ENCODE measurements at places on chromosomes 6 and 20. TPM values are rescaled to one million over a fixed set of nuclear protein-coding genes. Genes with fewer than 3 reads are reported as not detected.
A peak's percentile ranks its signal among the peaks of the same experiment; 100 is the strongest.

DNA sequence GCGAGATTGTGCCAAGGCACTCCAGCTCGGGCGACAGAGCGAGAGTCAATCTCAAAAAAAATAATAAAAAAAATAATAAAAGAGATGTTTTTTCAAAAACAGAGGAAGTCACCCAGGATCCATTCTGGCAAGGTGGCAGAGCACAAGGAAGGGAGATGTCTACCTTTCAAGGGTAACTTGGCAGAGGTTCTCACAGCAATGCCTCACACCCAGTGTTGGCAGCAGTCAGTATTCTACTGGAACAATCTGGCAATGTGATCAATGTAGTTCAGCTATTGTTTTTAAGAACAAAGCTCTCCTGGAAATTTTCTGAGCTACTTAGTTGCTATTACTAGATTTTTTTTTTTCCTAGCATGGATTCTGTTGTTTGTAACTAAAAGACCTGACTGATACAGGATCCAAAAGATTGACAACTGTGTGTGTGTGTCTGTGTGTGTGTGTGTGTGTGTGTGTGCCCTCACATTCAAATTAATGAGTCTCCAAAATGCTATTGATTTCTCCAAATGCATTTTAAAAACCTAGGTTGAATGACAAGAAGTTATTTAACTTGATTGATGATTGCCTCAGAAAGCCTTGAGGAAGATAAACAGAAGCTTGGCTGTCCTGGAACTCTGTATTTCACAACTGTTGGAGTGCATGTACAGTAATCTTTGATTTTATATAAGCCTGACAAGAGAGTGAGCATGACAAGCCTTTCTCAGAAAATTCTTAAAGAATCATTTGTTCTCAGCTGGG, 114.1 kb upstream of the RREB1 start:
- H3K4me1 ChIP-seq, result no peaks in the 10 kb centered on the region
- DNase-seq, result no peak
- H3K36me3 ChIP-seq, result no peaks in the 10 kb centered on the region
- no peak overlapping the region for H3K4me3 ChIP-seq

- DNase-seq, result no peak
- H3K36me3 ChIP-seq, result no peaks in the 10 kb centered on the region
- H3K27me3 ChIP-seq, result no peaks in the 10 kb centered on the region
- no peaks in the 10 kb centered on the region for H3K4me1 ChIP-seq
Measured at GRCh38 chr6:21560249-21560648, 33.3 kb upstream of the SOX4 start.

- H3K27ac ChIP-seq, result no peak overlapping the region
- H3K4me1 ChIP-seq, result no peaks in the 10 kb centered on the region
- no peaks in the 10 kb centered on the region for H3K27me3 ChIP-seq
Measured at GRCh38 chr20:33622705-33623365, 39.3 kb upstream of the C20orf144 start.

DNA sequence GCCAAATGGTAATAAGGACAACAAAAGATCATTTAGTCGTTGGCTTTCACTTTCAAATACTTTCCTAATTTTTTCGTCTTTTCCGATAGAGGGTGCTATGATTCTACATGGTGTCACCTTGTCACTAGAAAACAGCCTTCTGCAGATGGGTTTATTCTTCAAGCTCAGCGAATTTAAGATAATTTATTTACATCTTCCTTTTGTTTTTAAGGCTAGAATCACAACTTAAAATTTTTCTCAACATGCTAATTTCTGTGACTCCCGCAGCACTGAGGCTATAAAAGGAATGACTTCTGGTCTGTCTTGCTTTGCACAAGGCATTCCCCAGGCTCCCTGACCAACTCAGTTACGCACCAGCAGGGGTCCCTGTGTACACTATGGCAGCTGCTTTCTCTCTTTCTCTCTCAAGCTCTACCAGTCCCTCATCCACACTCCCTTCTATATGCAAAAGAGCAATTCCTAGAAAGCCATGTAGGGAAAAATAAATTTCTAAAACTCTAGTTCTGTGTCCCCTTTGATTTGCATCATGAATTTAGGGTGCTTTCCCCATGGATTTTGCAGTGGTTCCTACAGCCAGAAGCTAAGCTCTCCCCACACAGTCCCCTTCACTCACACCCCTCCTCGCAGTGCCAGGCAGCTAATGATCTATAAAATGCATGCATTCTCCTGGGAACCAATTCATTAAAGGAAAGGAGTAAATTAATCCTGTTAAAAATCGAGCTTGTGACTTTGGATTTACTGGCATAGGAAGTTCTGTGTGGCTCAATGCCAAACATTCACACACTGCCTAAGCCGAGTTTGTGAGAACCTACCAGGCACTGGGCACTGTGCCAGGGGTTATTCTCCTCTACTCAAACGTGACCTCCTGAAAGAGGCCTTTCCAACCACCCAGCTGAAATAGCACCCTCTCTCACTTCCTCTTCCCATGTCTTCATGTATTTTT, 74.5 kb downstream of the DCDC2 start:
- no peak overlapping the region for H3K4me3 ChIP-seq
- no peaks in the 10 kb centered on the region for H3K36me3 ChIP-seq
- no peak overlapping the region for H3K27ac ChIP-seq
- H3K4me1 ChIP-seq, result no peaks in the 10 kb centered on the region
- H3K27me3 ChIP-seq, result no peaks in the 10 kb centered on the region
- peak; percentile 45 for DNase-seq

DNA sequence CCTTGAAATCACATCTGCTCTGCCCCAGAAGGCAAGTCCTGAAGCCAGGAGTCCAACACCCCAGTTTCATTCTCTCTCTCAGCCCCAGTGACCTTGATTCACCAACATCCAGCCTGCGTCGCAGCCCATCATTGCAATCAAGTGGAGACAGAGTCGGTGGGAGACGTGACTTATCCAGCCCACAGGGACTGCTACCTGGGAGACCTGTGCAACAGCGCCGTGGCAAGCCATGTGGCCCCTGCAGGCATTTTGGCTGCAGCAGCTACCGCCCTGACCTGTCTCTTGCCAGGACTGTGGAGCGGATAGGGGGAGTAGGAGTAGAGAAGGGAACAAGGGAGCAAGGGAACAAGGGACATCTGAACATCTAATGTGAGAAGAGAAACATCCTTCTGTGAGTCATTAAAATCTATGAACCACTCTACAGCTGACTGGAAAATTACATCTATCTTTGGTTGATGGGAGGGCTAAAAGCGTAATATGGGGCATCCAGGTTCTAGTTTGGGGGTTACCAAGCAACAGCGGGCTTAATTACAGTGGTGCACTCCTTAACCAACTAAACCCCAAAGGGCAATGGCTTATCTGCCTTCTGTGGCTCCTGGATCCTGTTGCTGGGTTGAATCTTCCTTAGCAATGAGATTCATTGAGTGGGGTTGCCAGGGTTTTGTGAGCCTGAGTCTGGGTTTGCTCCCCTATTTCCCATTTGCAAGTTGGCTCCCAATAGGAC, 2.5 kb downstream of the LY6G6D start:
- H3K27me3 ChIP-seq, result no peaks in the 10 kb centered on the region
- H3K36me3 ChIP-seq, result no peaks in the 10 kb centered on the region
- H3K4me1 ChIP-seq, result no peaks in the 10 kb centered on the region

The KIF6 gene
- 0.12 TPM for total RNA-seq

DNA sequence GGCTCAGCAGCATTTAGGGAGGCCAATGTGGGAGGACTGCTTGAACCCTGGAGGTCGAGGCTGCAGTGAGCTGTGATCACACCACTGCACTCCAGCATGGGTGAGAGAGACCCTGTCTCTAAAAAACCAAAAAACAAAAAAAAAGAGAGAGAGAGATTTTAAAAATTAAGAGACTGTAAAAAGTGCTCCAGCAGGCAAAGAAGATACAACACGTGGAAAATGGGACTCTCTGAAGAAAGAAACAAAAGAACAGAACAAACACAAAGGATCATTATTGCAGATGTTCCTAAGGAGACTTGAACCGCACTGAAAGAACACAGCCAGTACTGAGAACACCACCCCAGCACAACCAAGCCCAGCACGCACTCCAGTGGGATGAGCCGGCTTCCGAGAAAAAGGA, 74.2 kb downstream of the TAF4 start:
- H3K4me1 ChIP-seq, result peaks cover 2% of the 10 kb centered on the region
- H3K36me3 ChIP-seq, result no peaks in the 10 kb centered on the region
- no peak for DNase-seq
- H3K27ac ChIP-seq, result no peak overlapping the region

The PDYN gene
- total RNA-seq, result not detected

DNA sequence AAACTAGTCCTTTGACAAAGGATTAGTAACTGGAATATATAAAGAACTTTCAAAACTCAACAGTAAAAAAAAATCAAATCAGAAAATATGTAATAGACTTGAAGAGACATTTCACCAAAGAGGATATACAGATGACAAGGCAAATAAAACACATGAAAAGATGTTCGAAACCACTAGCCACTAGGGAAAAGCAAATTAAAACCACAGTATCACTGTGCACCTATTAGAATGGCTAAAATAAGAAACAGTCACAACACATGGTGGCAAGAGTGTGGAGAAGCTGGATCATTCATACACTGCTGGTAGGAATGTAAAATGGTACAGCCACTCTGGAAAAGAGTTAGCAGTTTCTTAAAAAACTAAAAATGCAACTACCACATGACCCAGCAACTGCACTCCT, 14.9 kb downstream of the ZBTB2 start:
- no peaks in the 10 kb centered on the region for H3K27me3 ChIP-seq
- no peak overlapping the region for H3K27ac ChIP-seq
- no peak for DNase-seq
- no peak overlapping the region for H3K4me3 ChIP-seq
- H3K36me3 ChIP-seq, result no peaks in the 10 kb centered on the region

The IL20RA gene
- total RNA-seq, result 19.3 TPM

The TCF15 gene
- total RNA-seq, result not detected

DNA sequence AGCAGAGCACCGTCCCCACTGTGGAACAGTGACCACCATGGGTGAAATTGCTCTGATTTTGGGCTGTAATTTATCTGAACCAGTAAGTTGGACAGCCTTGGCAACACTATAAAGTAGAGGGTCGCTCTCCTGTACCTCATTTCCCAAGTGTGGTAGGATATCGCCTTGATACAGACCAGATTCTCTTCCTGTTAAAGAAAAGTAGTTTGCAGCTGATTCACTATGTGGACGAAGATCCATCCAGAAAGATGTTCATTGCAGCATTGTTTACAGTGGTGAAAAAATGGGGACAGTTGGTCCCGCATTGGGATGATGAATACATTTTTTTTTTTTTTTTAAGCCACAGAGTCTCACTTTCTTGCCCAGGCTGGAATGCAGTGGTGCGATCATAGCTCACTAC, 74.3 kb downstream of the SLX4IP start:
- no peaks in the 10 kb centered on the region for H3K27me3 ChIP-seq
- no peak for DNase-seq
- no peaks in the 10 kb centered on the region for H3K36me3 ChIP-seq
- no peak overlapping the region for H3K4me3 ChIP-seq

The TFAP2B gene
- total RNA-seq, result not detected

DNA sequence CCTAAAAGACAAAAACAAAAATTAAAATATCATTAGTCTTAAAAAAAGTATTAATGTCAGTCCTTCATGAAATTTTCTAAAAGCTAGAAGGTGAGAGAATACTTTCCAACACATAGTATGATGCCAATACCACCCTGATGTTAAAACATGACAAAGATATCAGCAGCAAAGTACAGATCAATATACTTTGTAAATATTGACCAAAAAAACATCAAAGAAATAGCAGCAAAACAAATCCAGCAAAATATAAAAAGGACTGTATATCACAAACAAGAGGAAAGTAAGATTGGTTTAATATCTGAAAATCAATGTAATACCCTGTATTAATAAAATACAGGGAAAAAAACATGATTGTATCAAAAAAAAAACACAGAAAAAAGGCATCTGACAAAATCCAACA, 51.4 kb downstream of the TASP1 start:
- H3K27me3 ChIP-seq, result no peaks in the 10 kb centered on the region
- H3K4me1 ChIP-seq, result no peaks in the 10 kb centered on the region
- DNase-seq, result no peak

The WFDC12 gene
- total RNA-seq, result not detected

The HFE gene
- total RNA-seq, result 3.6 TPM

- H3K36me3 ChIP-seq, result no peaks in the 10 kb centered on the region
- no peak overlapping the region for H3K27ac ChIP-seq
- no peak overlapping the region for H3K4me3 ChIP-seq
- H3K4me1 ChIP-seq, result no peaks in the 10 kb centered on the region
Measured at GRCh38 chr20:48597521-48598302, 230.1 kb downstream of the PREX1 start.

The CAPN11 gene
- not detected for total RNA-seq

The HLA-DMA gene
- 14.8 TPM for total RNA-seq

GRCh38 chr6:53496797-53497375, 48.0 kb downstream of the GCLC start:
- H3K27ac ChIP-seq, result no peak overlapping the region
- DNase-seq, result no peak
- no peak overlapping the region for H3K4me3 ChIP-seq
- H3K4me1 ChIP-seq, result peaks cover 2% of the 10 kb centered on the region

GRCh38 chr20:63441136-63442099, 31.0 kb downstream of the KCNQ2 start:
- no peak overlapping the region for H3K27ac ChIP-seq
- no peaks in the 10 kb centered on the region for H3K4me1 ChIP-seq
- no peak for DNase-seq
- H3K27me3 ChIP-seq, result no peaks in the 10 kb centered on the region
- no peak overlapping the region for H3K4me3 ChIP-seq

GRCh38 chr6:162856885-162857284, 129.1 kb downstream of the PACRG start:
- H3K36me3 ChIP-seq, result no peaks in the 10 kb centered on the region
- no peak for DNase-seq
- H3K4me1 ChIP-seq, result no peaks in the 10 kb centered on the region
- no peak overlapping the region for H3K27ac ChIP-seq
- H3K4me3 ChIP-seq, result no peak overlapping the region

GRCh38 chr20:20521736-20522135, 153.8 kb downstream of the INSM1 start:
- no peaks in the 10 kb centered on the region for H3K27me3 ChIP-seq
- no peaks in the 10 kb centered on the region for H3K36me3 ChIP-seq
- H3K4me1 ChIP-seq, result no peaks in the 10 kb centered on the region
- H3K4me3 ChIP-seq, result no peak overlapping the region
- H3K27ac ChIP-seq, result no peak overlapping the region

GRCh38 chr6:139883776-139884175, 509.3 kb upstream of the CITED2 start:
- H3K36me3 ChIP-seq, result no peaks in the 10 kb centered on the region

The PPP1R16B gene
- 56.4 TPM for total RNA-seq

Measured in ovary (tissue), 10 donors.